ENCODE measurements at places on chromosomes 1 and 21.

GRCh38 chr1:59556398-59556797, 258.4 kb upstream of the HOOK1 start:
- no peak for DNase-seq

- no peak for DNase-seq
These were observed 20.5 kb upstream of the PRDM15 start for GRCh38 chr21:41899426-41900202.

DNA sequence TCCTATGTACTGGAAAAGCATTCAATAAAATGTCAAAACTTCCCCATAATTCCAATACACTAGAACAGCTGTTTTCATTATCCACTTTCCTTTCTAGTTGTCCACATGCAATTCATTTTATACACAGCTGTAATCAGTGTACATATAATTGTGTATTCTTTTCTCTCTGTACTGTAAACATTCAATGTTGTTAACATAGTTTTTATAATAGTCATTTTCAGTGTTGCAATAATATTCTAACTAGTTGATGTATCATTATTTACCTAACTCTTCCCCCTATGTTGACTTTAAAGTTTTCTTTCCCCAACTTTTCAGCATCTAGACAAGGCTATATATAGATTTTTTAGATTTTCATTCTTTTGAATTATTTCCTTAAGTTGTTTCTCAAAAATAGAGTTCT, 44.4 kb downstream of the DIPK1A start:
- no peak for DNase-seq

GRCh38 chr1:196306421-196306820, 301.8 kb downstream of the KCNT2 start:
- DNase-seq: no peak

- DNase-seq: no peak
These were observed 26.5 kb upstream of the PLXNA2 start for GRCh38 chr1:208270651-208271141.
